A172 (cell line): ENCODE measurements at places on chromosomes 6 and 20. TPM values are rescaled to one million over a fixed set of nuclear protein-coding genes. Genes with fewer than 3 reads are reported as not detected.

GRCh38 chr6:93391965-93392364 is 27.4 kb downstream of the EPHA7 start:
- DNase-seq = no peak

GRCh38 chr20:38156888-38157634 is 8.0 kb downstream of the TGM2 start:
- peak; percentile 71 for DNase-seq

- DNase-seq = peak; percentile 33
Observed at GRCh38 chr6:4848382-4849068, 72.3 kb downstream of the CDYL start.

- DNase-seq = no peak
Observed at GRCh38 chr20:60263725-60264709, 305.8 kb downstream of the CDH26 start.

DNA sequence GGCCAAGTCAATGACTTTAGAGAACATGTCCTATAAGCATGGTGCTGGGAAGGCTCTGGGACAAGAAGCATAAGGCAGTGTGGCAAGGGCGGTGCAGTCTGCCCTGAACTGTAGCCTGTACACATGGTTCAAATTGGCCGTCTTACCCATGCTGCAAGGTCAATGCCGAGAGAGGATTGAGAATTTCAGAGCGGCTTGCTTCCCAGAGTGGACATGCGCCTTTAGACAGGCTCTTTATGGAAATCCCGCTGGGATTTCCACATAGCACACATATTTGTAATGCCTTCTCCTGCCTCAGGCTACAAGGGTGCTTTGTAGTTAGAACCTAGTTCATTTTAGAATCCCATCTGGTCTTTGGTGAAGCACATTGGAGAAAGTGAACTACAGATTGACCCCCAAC is 36.1 kb upstream of the CEP162 start:
- peak; percentile 40 for DNase-seq

DNA sequence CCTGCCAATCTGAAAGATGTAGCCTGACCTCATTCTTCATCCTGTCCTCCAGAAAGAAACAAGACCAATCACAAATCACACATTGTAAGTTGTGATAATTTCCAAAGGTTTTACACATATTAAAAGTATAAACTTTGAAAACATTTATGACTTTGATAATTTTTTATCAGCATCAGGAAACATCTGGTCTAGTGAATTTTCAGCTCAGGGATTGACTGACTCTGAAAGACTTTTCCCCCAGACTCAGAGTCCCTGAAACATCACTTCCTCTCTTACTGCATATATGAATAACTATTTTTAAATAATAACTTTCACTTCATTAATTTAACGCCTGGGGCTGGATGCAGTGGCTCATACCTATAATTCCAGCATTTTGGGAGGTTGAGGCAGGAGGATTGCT is 48.5 kb upstream of the SSTR4 start:
- DNase-seq = no peak

GRCh38 chr20:16243470-16243869 is 329.8 kb downstream of the KIF16B start:
- no peak for DNase-seq

DNA sequence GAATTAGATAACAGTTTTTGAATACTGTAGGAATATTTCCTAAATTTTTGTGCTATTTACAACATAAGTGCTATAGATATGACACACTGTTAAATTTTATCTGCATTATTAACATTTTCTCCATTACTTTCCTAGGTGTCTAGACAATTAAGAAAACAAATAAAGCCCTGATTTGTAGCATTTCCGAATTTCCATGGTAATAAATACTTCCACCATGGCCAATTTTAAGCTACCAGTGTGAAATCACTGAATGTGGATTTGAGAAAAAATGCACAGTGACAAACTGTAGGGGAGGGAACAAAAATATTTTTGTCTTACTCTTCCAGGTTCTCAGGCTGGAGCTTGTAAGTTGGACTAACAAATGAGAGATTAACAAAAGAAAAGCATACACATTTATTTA is 27.9 kb downstream of the LIN28B start:
- DNase-seq = no peak

GRCh38 chr6:5398530-5398929 is 137.2 kb downstream of the FARS2 start:
- peak; percentile 51 for DNase-seq

DNA sequence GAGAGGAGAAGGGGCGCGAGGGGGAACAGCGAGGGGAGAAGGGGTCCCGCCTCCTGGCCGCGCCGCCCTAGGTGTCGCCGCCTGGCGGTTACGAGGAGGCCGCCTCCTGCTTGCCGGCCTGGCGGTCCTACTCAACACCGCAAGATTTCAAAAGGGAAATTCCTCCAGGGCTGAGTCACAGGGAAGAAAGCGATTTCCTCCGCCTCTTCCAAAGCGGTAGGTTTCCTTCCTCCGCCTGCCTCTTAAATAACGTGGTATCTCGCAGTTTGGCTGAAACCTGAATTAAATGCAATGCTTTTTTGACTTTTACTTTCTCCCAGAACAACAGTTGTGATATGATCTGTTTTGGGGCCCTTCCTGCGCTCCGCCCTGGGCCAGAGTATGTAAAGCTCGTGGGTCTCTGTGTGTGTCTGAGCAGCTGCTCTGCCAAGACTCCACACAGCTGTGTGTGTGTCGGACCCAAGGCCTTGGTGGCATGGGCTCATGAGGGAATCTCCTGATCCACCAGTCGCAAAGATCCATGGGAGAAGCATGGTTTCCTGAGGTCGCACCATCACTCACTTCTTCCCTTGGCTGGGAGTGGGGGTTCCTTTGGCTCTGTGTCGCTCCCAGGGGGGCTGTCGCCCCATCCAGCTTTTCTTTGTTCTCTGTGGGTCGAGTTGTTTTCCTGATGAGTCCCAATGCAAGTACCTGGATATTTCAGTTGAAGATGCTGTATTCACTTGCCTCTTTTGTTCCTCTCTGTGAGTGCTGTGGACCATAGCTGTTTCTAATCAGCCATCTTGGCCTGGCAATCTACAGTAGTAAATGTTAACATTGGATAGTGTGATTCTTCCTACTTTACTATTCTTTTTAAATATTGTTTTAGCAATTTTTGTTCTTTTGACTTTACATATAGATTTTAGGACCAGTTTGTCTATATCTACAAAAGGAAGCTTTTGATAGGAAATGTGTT is 31.6 kb upstream of the NOTCH4 start:
- peak; percentile 88 for DNase-seq

- DNase-seq = no peak
Observed at GRCh38 chr20:63254606-63255384, 532 bp upstream of the NKAIN4 start.

- DNase-seq = no peak
Observed at GRCh38 chr20:58976061-58976730, 4.9 kb upstream of the NELFCD start.

GRCh38 chr6:159646116-159646515 is 46.9 kb downstream of the SOD2 start:
- DNase-seq = no peak

GRCh38 chr20:59342023-59342957 is 41.9 kb downstream of the EDN3 start:
- DNase-seq = no peak

GRCh38 chr6:130903007-130903406 is 75.8 kb downstream of the SMLR1 start:
- no peak for DNase-seq

- peak; percentile 22 for DNase-seq
Observed at GRCh38 chr6:130848945-130849344, 21.7 kb downstream of the SMLR1 start.

The FIG4 gene
- 18.5 and 22.4 TPM in 2 replicates for total RNA-seq

The SLC17A1 gene
- total RNA-seq = not detected in 2 replicates

The PXMP4 gene
- 10.2 and 11.2 TPM in 2 replicates for total RNA-seq

The TSPO2 gene
- not detected in 2 replicates for total RNA-seq

The CASP8AP2 gene
- total RNA-seq = 13.5 and 16.9 TPM in 2 replicates

The PRND gene
- total RNA-seq = 0.10 and 0.12 TPM in 2 replicates
